ENCODE measurements at places on chromosomes 5 and 9.
A peak's percentile ranks its signal among the peaks of the same experiment; 100 is the strongest.

DNA sequence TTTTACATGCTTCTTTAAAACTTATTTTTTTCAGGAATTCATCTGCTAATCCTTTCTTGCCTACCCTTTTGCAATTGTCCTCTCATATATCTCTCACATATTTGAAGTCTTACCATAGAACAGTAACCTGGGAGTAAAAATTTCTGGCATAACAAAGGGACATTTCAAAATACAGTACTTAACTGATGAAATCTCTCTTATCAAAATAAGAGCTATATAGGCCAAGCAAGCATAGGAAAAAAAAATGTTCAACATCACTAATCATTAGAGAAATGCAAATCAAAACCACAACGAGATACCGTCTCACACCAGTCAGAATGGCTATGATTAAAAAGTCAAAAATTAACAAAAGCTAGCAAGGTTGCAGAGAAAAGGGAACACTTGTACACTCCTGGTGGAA lies 2062.7 kb upstream of the CDH6 start:
- no peak for DNase-seq

- peak; percentile 61 for DNase-seq
Measured at GRCh38 chr9:115114084-115114483, 3.9 kb downstream of the TNC start.

DNA sequence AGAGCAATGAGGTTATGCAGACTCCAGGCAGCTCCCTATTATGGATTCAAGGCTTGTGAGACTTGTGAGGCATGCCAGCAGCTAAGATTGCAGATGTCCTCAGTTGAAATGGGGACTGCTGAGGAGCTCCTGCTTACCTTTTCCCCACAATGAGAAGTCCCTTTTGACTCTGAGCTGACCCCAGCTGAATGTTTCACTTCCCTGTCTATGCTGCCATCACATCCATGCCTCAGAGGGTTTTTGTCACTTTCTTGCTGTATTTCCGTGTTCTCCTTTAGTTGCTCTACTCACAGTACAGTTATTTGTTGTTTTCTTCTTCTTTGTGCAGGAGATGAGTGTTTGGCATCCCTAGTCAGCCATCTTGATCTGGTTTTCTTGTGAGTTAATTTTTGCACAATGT lies 18.8 kb upstream of the OR2S2 start:
- DNase-seq = no peak

- DNase-seq = peak; percentile 67
Measured at GRCh38 chr5:7650755-7651154, 200.2 kb downstream of the CFAP90 start.

DNA sequence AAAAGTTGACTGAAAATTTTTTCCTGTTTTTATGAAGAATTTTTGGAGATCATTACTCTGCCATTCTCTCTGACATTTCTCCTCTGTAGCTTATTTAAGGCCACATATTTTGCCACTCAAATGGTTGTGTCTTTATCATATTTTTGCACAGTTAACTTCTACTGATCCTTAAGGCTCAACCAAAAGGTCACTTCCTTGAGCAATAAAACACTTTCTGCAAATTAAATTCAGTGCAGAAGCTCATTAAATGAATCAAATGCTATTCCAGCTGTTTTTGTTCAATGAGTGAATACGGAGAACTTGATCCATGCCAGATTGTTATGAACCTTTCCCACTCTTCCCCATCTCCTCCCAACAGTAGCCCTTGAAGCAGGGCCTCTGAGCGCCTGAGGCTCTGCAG lies 93.8 kb upstream of the EPB41L4A start:
- no peak for DNase-seq

- peak; percentile 75 for DNase-seq
Measured at GRCh38 chr5:123690821-123691220, 178.8 kb downstream of the CSNK1G3 start.

- DNase-seq = peak; percentile 51
Measured at GRCh38 chr5:89117124-89117644, 234.2 kb upstream of the MEF2C start.

DNA sequence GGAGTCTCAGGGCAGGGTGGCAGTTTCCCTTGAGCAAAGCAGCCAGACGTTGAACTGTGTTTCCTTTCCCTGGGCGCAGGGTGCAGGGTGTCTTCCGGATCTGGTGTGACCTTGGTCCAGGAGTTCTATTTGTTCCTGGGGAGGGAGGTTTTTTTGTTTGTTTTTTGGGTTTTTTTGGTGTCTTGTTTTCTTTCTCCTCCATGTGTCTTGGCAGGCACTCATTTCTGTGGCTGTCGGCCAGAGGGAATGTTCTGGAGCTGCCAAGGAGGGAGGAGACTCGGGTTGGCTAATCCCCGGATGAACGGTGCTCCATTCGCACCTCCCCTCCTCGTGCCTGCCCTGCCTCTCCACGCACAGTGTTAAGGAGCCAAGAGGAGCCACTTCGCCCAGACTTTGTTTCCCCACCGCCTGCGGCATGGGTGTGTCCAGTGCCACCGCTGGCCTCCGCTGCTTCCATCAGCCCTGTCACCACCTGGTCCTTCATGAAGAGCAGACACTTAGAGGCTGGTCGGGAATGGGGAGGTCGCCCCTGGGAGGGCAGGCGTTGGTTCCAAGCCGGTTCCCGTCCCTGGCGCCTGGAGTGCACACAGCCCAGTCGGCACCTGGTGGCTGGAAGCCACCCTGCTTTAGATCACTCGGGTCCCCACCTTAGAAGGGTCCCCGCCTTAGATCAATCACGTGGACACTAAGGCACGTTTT lies 3.5 kb upstream of the PHYHD1 start:
- DNase-seq = no peak

- no peak for DNase-seq
Measured at GRCh38 chr5:14168144-14168792, 25.1 kb downstream of the TRIO start.

DNA sequence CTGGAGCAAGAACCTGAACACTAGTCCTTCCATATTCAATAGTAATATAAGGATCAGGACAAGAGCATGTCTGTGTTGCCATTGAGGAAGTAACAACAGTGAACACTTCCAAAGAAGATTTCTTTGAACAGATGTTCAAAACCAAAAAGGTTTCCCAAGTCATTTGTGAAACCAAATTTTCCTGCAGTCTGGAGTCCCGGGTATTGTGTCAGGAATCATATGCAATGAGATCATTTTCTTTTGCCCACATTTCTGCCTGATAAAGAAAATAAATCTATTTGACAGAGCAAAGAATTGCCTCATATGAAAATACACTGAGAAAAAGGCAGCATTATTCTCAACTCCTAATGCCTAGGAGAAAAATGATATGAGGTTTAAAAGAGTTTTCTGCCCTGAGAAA lies 151.7 kb downstream of the SNX18 start:
- DNase-seq = no peak

- DNase-seq = no peak
Measured at GRCh38 chr9:116704470-116704869, 17.4 kb downstream of the TRIM32 start.

GRCh38 chr9:117678871-117679270 lies 25.3 kb upstream of the TLR4 start:
- no peak for DNase-seq

- no peak for DNase-seq
Measured at GRCh38 chr9:128637656-128638055, 19.0 kb downstream of the DYNC2I2 start.
